NCI-H1048 (cell line): ENCODE measurements at places on chromosomes 6 and 20.

GRCh38 chr6:111610548-111611172 lies 5.0 kb upstream of the TRAF3IP2 start:
- no peak for DNase-seq

DNA sequence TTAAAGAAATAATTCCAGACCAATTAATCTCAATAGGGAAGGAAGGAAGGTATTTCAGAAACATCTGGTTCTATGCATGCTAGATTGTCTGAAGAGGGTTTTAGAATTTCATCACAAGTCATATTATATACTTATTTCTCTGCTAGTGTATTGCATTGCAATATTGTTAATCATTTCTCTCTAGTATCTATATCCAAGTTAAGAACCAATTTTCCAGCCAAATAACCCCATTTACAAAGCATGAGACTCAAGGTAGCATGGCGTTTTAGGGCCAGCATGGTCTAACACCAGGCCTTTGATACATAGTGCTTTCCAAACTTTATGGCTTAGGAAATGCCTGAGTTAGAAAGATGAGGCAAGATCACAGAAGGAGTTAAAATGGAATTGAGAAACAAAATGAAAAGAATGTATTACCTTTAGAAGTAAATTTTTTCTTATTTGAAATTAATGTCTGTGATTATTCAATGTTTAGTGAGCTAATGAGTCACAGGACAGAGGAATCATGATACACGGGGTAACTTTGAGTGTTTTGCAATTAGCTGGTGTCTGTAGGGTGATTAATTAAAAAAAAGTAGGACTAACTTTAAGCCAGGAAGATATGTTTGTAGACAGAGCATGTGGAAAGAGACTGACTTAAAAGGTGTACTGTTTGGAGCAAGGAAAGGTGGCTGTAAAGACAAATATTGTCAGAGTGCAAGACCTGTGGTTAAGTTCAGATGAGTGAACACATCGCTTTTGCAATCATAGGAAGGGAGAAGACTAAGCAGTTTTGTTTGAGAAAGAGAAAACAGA lies 1006.2 kb upstream of the CITED2 start:
- DNase-seq = no peak

GRCh38 chr6:106380407-106380806 lies 19.9 kb downstream of the CRYBG1 start:
- no peak for DNase-seq

GRCh38 chr6:116511424-116512110 lies at the start of gene CALHM5:
Gene CALHM5, plus strand, starts transcription at chr6:116511639. Its CDS starts 58 bp downstream, at chr6:116511697.
- no peak for DNase-seq

GRCh38 chr6:166595949-166596348 lies 9.5 kb upstream of the RAMACL start:
- DNase-seq = no peak

GRCh38 chr6:105890521-105891244 lies 195.5 kb upstream of the PRDM1 start:
- DNase-seq = no peak

DNA sequence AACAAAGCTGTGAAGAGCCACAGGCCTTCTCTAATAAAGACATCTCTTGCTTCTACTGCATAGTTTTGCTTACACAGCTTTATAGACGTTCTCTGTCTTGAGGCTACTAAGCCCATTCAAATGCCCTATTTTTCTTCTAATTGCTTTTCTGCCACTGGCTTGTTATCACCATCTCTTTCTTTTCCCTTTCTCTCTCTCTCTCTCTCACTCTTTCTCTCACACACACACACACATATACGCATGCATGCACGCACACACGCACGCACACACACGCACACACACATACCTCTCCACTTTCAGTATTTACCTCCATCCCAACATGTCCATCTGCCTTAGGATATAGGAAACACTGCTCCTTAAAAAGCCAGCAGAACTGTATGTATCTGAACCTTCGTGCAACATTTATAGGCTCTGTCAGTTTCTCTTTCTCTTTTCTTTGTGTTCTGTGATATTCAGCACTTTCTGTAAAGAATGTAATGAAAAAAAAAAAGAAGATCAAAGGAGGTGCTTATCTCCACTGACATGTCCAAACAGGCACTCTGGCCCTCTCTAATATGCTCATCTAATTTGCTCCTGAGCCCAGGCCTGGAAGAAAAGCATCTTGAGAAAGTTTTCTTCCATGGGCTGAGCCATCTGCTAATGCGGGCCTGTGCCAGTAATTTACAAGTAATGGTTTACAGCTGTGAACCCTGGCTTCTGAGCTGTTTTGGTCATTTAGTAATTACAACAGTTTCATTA lies 1046.7 kb upstream of the MAP3K7 start:
- no peak for DNase-seq
